Natural killer cell (primary cell): ENCODE measurements at places on chromosomes 16 and 17. TPM values are rescaled to one million over a fixed set of nuclear protein-coding genes. Genes with fewer than 3 reads are reported as not detected.

C17orf100 gene
- total RNA-seq = 0.82 TPM

- H3K4me3 ChIP-seq = no peak overlapping the region
- peaks cover 4% of the 10 kb centered on the region for H3K4me1 ChIP-seq
- no peaks in the 10 kb centered on the region for H3K27me3 ChIP-seq
- peaks cover 16% of the 10 kb centered on the region for H3K36me3 ChIP-seq
- H3K27ac ChIP-seq = no peak overlapping the region
Measured at GRCh38 chr17:37050920-37051319, 102.2 kb downstream of the AATF start.

ANKFN1 gene
- not detected for total RNA-seq

FSCN2 gene
- total RNA-seq = 0.26 TPM

ITGAX gene
- 233 TPM for total RNA-seq

OR2C1 gene
- total RNA-seq = not detected

P2RX5 gene
- 9.2 TPM for total RNA-seq

KRT31 gene
- total RNA-seq = not detected

DNA sequence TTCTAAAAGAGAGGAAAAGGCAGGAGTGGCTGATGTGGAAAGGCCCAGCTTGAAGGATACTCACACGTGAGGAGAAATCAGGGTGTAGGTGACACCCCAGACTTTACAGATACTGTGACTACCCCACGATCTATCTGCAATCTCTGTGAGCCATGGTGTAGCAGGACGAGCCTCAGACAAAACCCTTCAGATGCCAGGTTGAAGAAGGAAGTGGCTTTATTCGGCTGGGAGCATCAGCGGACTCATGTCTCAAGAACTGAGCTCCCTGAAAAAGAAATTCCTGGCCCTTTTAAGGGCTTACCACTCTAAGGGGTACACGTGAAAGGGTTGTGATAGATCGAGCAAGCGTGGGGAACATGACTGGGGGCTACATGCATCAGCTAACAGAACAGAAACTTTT lies 4.7 kb upstream of the SLC6A4 start:
- no peaks in the 10 kb centered on the region for H3K36me3 ChIP-seq
- H3K4me1 ChIP-seq = peaks cover 36% of the 10 kb centered on the region
- peaks cover 21% of the 10 kb centered on the region for H3K27me3 ChIP-seq

GRCh38 chr16:84298376-84298899 lies 3.8 kb downstream of the WFDC1 start:
- H3K27me3 ChIP-seq = no peaks in the 10 kb centered on the region
- H3K36me3 ChIP-seq = no peaks in the 10 kb centered on the region
- peaks cover 12% of the 10 kb centered on the region for H3K4me1 ChIP-seq

SLC22A31 gene
- total RNA-seq = 0.75 TPM

DNA sequence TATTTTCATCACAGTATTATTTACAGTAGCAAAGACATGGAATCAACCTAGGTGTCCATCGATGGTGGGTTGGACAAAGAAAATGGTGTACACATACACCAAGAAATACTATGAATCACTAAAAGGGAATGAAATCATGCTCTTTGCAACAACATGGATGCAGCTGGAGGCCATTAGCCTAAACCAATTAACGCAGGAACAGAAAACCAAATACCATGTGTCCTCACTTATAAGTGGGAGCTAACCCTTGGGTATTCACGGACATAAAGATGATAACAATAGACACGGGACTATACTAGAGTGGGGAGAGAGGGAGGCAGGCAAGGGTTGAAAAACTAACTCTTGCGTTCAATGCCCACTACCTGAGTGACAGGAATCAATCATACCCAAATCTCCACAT lies 41.0 kb downstream of the MRPS23 start:
- no peaks in the 10 kb centered on the region for H3K36me3 ChIP-seq
- no peak for DNase-seq
- H3K27ac ChIP-seq = no peak overlapping the region
- no peak overlapping the region for H3K4me3 ChIP-seq

EVPL gene
- not detected for total RNA-seq

SLC47A1 gene
- total RNA-seq = 1.3 TPM

DNA sequence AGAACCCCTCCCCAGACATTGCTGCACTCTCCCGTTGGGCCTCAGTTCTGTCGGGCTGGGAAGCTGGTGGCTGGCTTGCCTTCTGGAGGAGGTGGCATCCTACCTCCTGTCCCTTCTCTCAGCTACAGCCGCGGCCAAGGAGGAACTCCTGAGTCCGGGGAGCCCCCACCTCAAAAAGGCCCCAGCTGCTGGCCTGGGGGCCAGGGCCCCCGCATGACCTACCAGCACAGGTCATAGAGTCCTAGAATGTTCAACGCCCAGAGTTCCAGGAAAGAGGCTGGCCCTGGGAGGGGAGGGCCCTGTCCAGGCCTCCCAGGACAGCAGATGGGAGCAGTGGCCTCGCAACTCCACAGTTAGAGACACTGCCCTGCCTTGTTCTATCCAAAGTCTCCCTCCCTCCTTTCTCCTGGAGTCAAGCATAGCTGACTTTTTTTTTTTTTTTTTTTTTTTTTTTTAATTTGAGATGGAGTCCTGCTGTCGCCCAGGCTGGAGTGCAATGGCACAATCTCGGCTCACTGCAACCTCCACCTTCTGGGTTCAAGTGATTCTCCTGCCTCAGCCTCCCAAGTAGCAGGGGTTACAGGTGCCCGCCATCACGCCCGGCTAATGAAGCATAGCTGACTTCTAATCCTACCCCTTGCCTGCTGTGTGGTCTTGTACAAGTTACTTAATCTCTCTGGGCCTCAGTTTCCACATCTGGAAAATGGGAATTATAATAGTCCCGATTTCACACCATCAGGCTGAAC lies 7.1 kb downstream of the CARHSP1 start:
- peaks cover 19% of the 10 kb centered on the region for H3K4me1 ChIP-seq
- H3K27me3 ChIP-seq = no peaks in the 10 kb centered on the region
- H3K4me3 ChIP-seq = no peak overlapping the region
- DNase-seq = no peak

- no peak overlapping the region for H3K27ac ChIP-seq
- no peaks in the 10 kb centered on the region for H3K36me3 ChIP-seq
- DNase-seq = no peak
- H3K27me3 ChIP-seq = no peaks in the 10 kb centered on the region
Measured at GRCh38 chr16:87133112-87133850, 183.9 kb downstream of the C16orf95 start.

- H3K36me3 ChIP-seq = no peaks in the 10 kb centered on the region
- H3K27ac ChIP-seq = no peak overlapping the region
- H3K27me3 ChIP-seq = peaks cover 23% of the 10 kb centered on the region
- H3K4me3 ChIP-seq = no peak overlapping the region
Measured at GRCh38 chr16:31568577-31569359, 41.1 kb downstream of the AHSP start.

DNA sequence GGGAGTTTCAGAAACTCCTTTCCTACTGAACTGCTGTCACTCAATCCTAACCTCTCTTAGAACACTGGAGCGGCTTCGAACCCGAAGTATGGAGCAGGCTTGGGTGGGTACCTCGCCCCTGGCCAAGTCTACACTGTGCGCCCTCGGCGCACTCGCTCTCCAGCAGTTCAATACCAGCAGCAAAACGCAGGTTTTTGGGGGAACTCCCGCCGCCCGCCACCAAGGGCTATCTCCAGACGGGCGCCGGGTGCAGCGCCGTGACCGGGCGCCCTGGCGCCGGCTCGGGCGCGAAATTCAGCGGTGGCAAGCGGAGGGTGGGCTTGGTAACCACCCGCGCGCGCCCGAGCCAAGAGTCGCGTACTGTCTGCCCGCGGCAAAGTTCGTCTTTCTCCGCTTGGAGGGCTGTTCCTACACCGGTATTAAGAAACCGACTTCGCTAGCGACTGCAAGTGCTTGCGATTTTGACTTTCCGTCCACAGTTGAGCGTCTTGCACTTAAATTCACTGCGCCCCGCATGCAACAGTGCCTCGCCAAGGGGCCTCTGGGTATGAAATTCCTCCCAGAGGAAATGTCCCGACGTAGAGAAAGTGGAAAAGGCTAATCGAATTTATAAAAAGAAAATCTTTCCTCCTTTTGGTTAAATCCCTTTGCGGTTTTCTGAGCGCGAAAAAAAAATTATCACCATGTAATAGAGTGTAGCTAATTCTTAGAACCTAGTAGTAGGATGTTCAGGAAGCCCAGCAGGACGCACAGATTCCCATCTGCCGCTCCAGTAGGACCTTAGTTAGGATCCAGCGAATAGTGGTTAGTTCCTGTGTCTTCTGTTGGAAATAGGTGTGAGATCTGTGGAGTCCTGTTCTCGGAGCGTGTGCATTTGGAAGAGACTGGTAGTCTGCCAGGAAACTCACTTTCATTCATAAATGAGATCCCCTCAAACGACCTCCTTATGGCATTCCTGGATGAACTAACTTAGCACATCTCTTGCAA lies 5.0 kb upstream of the SALL1 start:
- no peaks in the 10 kb centered on the region for H3K36me3 ChIP-seq
- no peak overlapping the region for H3K27ac ChIP-seq
- DNase-seq = no peak

ZACN gene
- total RNA-seq = 0.50 TPM

- H3K36me3 ChIP-seq = no peaks in the 10 kb centered on the region
- no peak overlapping the region for H3K4me3 ChIP-seq
- H3K27me3 ChIP-seq = no peaks in the 10 kb centered on the region
- H3K4me1 ChIP-seq = no peaks in the 10 kb centered on the region
- H3K27ac ChIP-seq = no peak overlapping the region
Measured at GRCh38 chr17:73770849-73771229, 126.6 kb upstream of the SDK2 start.

- H3K36me3 ChIP-seq = no peaks in the 10 kb centered on the region
- no peaks in the 10 kb centered on the region for H3K27me3 ChIP-seq
- H3K27ac ChIP-seq = peak overlapping the region; percentile 96
- peaks cover 61% of the 10 kb centered on the region for H3K4me1 ChIP-seq
- DNase-seq = peak; percentile 77
Measured at GRCh38 chr16:48611329-48612137, 1.6 kb upstream of the N4BP1 start.

DNA sequence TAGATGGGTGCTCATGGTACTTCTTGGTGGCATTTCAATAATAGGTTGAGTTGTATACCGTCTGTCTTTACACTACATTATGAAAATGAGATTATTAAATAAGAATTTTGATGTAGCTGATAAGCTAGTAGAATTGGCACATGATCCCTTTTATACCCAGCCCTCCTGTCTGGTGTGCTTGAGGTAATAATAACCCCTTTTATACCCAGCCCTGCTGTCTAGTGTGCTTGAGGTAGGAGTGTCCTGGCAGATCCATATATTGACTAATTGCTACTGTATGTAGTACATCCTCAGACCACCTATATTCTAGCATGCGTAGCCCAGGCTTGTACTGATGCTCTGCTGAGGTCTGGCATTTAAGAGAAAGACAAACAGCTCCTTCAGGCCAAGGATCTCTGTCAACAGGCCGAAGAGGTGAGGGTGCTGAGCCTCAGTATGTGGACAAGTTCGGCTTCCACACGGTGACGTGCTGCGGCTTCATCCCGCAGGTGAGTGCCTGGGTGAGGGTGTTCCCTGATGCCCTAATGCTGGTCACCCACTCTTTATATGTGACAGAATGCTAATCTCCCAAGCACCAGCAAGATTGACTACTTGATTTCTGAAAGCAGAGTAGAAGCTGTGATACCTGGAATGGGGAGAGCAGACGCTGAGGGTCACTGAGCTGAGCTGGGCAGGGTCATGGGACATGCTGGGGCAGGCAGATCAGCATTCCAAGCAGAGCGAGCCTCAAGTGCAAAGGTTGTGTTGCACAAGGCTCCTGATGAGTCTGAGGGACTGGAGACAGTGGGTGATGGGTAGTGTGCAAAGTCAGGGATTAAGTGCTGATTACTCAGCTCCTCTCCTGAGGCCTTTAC lies 5.7 kb downstream of the FN3K start:
- H3K4me3 ChIP-seq = no peak overlapping the region
- H3K36me3 ChIP-seq = no peaks in the 10 kb centered on the region
- no peak for DNase-seq
- H3K27me3 ChIP-seq = no peaks in the 10 kb centered on the region

SEC14L5 gene
- total RNA-seq = 0.93 TPM

DNA sequence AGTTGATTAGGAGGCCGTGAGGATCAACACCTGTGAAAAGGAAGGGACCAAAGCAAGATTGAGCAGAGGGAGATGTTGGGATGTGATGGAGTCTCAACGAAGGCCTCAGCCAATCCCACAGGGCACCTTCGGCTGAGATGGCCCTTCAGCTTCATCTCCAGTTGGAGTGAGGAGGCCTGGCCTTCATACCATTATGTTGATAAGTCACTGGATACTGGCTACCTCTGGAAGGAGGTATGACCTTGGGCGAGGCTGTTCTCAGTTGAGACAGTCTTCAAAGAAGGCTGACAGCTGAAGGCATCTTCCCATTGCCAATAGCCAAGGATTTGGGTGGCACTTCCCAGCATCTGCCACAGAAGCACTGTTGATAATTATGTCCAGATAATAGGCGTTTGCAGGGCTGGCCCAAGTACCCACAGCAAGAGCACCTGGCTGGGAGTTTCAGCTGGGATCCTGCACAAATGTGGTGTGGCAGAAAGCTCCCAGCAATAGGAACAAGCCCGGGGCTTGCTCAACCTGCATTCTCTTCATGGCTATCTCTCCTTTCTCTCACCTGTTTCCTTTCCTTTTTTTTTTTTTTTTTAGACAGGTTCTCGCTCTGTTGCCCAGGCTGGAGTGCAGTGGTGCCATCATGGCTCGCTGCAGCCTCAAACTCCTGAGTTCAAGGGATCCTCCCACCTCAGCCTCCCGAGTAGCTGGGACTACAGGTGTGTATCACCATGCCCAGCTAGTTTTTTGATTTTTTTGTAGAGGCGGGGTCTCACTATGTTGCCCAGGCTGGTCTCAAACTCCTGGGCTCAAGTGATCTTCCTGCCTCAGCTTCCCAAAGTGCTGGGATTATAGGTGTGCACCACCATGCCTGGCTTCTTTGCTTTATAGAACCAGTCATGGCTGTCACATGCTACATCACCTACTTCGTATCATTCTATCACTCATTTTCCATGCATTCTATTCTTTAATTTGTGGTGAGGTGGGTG lies 18.2 kb upstream of the MAP3K14 start:
- no peaks in the 10 kb centered on the region for H3K27me3 ChIP-seq
- H3K27ac ChIP-seq = no peak overlapping the region
- no peak overlapping the region for H3K4me3 ChIP-seq
- DNase-seq = no peak

- no peaks in the 10 kb centered on the region for H3K27me3 ChIP-seq
- H3K4me3 ChIP-seq = no peak overlapping the region
- H3K27ac ChIP-seq = no peak overlapping the region
- H3K4me1 ChIP-seq = no peaks in the 10 kb centered on the region
Measured at GRCh38 chr17:58387834-58388233, 29.5 kb downstream of the RNF43 start.

GRCh38 chr17:28514561-28515002 lies 8.4 kb downstream of the FOXN1 start:
- H3K27ac ChIP-seq = no peak overlapping the region
- no peaks in the 10 kb centered on the region for H3K4me1 ChIP-seq
- H3K36me3 ChIP-seq = no peaks in the 10 kb centered on the region
- no peak overlapping the region for H3K4me3 ChIP-seq
- peaks cover 3% of the 10 kb centered on the region for H3K27me3 ChIP-seq

PLK1 gene
- total RNA-seq = 0.66 TPM

WNT9B gene
- not detected for total RNA-seq

CCT6B gene
- 4.7 TPM for total RNA-seq

ZNF785 gene
- 15.2 TPM for total RNA-seq

- DNase-seq = no peak
- no peaks in the 10 kb centered on the region for H3K4me1 ChIP-seq
- no peak overlapping the region for H3K27ac ChIP-seq
- no peaks in the 10 kb centered on the region for H3K36me3 ChIP-seq
- H3K4me3 ChIP-seq = no peak overlapping the region
Measured at GRCh38 chr16:64384636-64385035, 737.2 kb downstream of the CDH11 start.
